ENCODE measurements at places on chromosomes 16 and 17.
A peak's percentile ranks its signal among the peaks of the same experiment; 100 is the strongest.

GRCh38 chr16:11398851-11399250 is 53.6 kb downstream of the RMI2 start:
- no peak for DNase-seq

GRCh38 chr17:3660311-3660891 is 8.0 kb downstream of the TAX1BP3 start:
- DNase-seq = no peak

- DNase-seq = no peak
Measured at GRCh38 chr17:32588982-32589381, 102.2 kb downstream of the CDK5R1 start.

DNA sequence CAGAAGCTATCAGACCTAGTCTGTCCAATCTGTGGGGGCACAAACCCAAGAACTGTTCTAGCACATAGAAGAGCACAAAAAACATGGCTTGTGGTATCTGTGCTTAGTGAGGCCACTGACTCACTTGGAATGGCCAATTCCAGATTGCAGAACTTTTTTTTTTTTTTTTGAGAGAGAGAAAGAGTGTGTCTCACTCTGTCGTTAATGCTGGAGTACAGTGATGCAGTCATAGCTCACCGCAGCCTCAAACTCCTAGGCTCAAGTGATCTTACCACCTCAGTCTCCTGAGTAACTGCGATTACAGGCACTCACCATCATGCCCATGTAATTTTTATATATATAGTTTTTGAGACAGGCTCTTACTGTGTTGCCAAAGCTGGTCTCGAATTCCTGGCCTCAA is 77.2 kb upstream of the CLEC3A start:
- no peak for DNase-seq

DNA sequence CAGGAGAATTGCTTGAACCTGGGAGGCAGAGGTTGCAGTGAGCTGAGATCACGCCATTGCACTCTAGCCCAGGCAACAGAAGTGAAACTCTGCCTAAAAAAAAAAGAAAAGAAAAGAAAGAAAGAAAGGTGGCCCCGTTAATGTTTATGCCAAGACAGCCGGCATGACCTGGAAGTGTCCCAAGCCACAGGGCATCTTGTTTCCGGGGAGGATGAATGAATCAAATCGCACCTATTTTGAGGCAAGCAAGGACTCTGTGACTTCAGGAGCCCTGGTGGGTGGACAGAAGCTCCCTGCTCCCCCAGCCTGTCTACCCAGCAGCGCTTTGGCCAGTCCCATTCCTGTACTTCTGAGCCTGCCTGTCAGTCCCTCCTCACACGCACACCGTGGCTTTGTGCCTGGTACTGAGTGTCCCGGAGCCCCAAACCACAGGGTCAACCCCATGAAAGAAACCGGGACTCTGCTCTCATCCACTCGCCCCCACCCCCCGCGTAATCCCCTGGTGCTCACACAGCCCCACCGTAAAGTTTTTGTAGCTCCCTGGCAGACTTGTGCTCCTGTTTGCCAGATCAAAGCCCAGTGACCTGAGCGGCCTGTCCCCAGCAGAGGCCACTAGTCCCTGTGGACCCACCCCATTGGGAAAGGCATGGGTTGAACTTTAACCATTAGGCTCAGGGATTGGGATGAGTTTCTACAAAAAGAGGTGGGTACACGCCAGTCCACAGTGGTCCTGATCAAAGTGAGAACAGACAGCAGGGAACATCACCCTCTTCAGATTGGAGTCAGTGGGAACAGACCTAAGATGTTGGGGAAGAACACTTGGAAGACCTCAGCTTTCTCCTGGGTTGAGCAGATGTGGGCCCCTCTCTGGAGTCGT is 19.3 kb downstream of the CD2BP2 start:
- no peak for DNase-seq

- DNase-seq = no peak
Measured at GRCh38 chr16:54970016-54970415, 39.4 kb downstream of the IRX5 start.

- DNase-seq = no peak
Measured at GRCh38 chr17:36907407-36907806, 29.9 kb upstream of the LHX1 start.

GRCh38 chr17:79778504-79779083 is 646 bp downstream of the CBX2 start:
- no peak for DNase-seq

- no peak for DNase-seq
Measured at GRCh38 chr17:50953831-50954601, 87.9 kb upstream of the TOB1 start.

DNA sequence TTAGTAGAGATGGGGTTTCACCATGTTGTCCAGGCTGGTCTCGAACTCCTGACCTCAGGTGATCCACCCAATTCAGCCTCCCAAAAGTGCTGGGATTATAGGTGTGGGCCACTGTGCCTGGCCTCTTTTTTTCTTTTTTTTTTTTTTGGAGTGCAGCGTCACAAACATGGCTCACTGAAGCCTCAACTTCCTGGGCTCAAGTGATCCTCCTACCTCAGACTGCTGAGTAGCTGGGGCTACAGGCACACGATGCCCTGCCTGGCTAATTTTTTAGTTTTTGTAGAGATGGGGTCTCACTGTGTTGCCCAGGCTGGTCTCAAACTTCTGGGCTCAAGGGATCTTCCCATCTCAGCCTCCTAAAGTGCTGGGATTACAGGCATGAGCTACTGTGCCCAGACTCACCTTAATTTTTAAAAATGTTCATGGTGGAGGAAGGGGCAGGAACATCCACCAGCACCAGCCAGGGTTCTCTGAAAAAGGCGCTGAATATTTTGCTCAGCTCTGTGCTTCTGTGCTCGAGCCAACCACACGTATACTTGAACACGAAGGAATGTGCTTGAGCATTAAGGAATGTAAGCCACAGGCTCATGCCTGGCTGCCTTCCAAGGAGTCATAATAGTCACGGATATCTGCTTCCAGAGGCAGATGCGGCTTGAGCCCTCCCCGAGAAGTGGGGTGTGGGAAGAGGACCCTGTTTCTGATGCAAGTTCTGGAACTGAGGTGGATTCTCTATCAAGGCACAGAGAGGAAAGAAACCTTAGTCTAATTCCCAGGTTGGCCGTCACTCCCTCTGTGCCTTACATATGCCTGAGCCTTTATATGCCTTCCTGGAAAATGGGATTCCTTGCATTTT is 65.5 kb upstream of the CREBBP start:
- no peak for DNase-seq

DNA sequence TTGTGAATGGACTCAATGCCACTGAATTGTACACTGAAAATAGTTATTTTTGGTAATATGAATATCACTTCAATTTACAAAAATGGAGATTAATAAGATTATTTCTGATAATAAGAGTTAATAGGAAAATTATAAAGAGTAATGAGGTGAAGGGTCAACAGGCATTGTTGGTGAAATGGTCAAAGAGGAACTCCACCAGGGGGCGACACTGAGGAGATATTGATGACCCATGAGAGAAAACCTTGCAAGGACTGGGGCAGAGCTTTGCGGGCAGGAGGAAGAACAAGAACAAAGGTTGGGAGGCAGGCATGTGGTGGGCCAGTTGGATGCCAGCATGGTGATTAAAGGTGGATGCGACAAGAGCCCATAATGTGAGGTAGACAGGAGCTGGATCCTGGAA is 74.0 kb upstream of the XYLT1 start:
- DNase-seq = no peak

GRCh38 chr16:56743840-56744239 is 13.9 kb downstream of the NUP93 start:
- no peak for DNase-seq

DNA sequence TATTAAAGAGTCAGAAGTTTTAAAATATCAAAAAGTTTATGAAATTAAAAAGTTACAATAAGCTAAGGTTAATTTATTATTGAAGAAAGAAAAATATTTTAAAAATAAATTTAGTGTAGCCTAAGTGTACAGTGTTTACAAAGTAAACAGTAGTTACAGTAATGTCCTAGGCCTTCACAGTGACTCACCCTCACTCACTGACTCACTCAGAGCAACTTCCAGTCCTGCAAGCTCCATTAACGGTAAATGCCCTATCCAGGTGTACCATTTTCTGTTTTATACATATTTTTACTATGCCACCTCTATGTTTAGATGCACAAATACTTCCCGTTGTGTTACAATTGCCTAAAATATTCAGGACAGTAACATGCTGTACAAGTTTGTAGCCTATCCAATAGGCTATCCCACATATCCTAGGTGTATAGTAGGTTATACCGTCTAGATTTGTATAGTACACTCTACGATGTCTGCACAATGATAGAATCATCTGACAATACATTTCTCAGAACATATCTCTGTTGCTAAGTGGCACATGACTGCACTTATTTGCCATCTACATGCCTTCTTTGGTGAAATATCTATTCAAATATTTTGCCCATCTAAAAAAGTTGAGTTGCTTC is 67.2 kb upstream of the WSB1 start:
- no peak for DNase-seq

DNA sequence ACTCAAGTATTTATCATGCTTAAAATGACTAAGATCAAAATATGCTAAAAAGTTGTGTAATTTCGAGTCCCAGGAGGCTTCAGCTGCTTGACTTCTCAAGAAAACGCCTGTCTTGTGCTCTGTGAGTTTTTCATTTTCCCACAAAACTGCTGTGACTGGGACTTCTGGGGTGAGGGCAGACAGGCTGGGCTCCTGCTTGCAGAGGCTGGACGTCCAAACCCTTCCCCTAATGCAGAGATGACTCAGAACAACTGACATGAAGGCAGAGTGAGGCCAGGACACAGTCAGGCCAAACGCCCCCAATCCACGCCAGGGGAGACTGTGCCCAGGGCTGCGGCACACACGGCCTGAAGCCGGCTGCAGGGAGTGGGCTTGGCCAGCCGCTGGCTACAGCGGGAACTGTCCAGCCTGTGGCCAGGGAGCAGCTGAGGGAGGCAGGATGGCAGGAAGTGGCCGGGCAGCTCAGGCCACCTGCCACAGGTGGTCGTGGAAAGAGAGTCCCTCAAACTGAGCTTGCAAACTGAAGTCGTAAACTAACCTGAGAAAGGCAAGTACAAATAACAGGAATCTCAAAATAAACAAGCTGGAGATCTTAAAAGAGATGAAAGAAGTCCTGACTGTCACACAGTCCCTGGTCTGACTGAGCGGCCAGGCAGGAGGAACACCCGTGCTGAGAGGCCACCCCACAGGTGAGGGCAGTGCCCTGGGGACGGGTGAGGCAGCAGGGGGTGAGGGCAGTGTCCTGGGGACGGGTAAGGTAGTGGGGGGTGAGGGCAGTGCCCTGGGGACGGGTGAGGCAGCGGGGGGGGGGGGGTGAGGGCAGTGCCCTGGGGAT is 21.3 kb upstream of the HEXD start:
- DNase-seq = no peak

- no peak for DNase-seq
Measured at GRCh38 chr17:56292010-56292409, 138.7 kb downstream of the ANKFN1 start.

DNA sequence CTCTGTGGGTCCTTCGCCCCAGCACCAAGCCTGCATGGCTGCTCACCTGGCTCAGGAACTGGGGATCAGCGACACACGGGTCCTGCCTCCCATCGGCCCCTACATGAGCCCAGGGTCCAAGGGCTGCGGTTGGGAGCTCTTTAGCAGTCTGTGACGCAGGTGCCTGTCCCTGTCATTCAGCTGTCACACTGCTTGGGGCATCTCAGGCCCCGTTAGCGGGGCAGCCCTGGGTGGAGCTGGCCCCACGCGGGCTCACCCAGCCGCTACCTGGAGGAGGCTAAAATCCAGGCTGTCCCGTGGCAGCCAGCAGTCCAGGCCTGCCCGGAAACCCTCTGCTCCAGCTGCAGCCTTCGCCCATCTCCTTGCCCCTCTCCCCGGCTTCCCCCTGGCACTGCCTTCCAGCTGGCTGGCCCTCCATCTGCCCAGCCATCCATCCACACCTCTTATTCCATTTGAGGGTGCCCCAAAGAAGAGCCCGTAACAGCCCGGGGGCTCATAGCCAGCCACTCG is 3.3 kb downstream of the GCGR start:
- no peak for DNase-seq

GRCh38 chr16:68436581-68436980 is 11.7 kb downstream of the SMPD3 start:
- DNase-seq = no peak

- DNase-seq = no peak
Measured at GRCh38 chr16:56858374-56858773, 6.6 kb upstream of the SLC12A3 start.

- no peak for DNase-seq
Measured at GRCh38 chr16:2142942-2143877, 5.2 kb upstream of the RAB26 start.

GRCh38 chr16:50496990-50497389 is 51.2 kb upstream of the NKD1 start:
- no peak for DNase-seq

- no peak for DNase-seq
Measured at GRCh38 chr17:10360578-10360977, 12.2 kb downstream of the MYH13 start.

DNA sequence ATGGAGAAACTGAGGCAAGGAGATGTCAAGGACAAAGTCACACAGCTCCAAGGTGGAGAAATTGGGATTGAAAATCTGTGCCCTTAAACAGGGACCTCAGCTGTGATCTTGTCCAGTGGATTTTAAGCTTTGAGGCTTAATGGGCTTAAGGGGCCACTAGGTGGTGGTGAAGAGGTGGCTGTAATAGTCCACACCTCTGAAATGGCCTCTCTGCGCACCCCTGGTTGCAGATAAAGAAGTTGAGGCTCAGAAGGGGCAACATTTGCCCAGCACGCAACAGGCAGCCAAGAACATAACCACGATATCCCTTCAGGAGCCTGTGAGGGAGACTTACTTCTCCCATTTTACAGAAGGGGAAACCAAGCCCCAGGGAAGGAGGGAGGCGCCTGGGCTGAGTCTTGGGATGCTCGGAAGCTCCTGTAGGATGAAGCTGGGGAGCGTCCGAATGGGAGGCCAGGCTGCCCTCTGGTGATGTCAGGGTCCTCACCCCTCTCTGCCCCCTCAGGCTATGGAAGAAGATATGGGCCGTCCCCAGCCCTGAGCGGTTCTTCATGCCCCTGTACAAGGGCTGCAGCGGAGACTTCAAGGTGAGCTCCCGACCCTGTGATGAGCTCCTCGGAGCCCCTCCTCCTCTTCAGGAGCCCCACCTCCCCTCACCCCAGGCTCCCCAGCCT is 43.7 kb downstream of the IL21R start:
- DNase-seq = no peak

DNA sequence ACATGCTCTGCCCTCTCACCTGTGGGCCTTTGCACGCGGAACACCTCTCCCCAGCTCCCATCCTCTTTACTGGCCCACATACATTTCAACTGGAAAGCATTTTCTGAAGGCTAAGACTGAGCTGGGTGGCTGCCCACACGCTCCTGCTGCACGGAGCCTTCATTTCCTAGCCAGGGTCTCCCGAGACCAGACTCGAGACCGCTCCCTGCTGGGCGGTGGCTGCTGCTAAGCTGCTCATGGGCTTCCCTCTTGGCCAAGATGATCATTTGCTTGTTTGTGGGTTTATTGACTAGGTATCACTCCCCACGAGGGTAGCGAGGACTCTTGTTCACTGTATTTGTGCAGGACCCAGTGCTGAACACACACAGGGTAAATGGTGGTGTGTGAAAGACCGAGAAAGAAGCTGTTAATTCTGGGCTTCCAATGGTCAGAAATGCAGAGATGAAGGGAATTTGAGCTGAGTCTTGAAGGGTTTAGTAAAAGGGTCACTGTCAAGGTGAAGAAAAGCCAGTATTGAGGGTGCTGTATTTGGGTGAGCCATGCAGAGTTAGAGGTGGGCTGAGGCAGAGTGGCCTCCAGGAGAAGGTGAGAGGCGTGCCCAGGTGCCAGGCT is 907 bp downstream of the TRAPPC2L start:
- DNase-seq = peak; percentile 62

Measured in activated CD4-positive, alpha-beta T cell treated with anti-CD3 and anti-CD28 coated beads for 24 hours (primary cell).